ENCODE measurements at places on chromosomes 3 and 15.

DNA sequence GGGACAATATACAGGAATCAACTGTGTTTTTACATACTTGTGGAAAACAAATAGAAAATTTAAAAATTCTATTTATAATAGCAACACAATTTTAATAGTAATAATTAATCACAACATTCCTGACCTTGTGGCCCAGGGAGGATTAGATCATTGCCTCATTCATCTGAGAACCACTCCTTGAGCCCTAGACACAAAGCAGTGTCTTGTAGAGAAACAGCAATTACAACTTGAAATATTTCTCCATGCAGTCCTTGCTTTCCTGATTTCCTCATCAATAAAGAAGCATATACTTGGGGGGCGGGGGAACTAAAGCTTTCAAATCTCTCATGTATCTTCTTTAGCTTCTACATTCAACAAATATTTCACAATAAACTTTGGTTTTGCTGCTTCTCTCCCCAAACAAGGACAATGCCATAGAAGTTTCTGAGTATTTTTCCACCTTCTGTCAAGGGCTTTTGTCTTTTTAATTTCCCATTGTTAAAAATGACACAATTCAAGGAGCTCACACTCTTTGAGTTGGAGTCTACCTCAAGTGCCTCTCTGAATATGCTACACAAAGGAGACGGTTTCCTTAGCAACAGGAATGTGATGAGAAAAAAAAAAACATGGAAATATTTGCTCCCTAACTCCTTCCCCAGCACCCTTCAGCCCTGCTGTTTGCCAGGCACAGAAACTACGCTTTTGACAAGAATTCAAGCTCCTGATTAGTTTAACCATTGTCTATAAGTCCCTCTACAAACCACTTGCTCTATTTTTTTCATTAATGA, 118.8 kb downstream of the ARPP21 start:
- no peak for DNase-seq

GRCh38 chr3:170429050-170429449, 10.4 kb downstream of the CLDN11 start:
- DNase-seq: no peak

GRCh38 chr3:48478626-48479555, 25.1 kb downstream of the SHISA5 start:
- DNase-seq: no peak

DNA sequence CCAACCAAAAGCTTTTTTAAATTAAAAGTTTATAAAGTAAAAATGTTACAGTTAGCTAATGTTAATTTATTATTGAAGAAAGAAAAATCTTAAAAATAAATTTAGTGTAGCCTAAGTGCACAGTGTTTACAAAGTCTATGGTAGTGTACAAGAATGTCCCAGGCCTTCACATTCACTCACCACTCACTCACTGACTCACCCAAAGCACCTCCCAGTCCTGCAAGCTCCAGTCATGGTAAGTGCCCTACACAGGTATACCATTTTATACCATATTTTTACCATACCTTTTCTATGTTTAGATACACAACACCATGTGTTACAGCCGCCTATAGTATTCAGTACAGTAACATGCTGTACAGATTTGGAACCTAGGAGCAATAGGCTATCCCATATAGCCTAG, 29.1 kb downstream of the SSR3 start:
- no peak for DNase-seq

- DNase-seq: no peak
Observed at GRCh38 chr15:82873000-82873680, 63.7 kb downstream of the WHAMM start.

- DNase-seq: no peak
Observed at GRCh38 chr15:75551091-75551490, 28.0 kb downstream of the PTPN9 start.

DNA sequence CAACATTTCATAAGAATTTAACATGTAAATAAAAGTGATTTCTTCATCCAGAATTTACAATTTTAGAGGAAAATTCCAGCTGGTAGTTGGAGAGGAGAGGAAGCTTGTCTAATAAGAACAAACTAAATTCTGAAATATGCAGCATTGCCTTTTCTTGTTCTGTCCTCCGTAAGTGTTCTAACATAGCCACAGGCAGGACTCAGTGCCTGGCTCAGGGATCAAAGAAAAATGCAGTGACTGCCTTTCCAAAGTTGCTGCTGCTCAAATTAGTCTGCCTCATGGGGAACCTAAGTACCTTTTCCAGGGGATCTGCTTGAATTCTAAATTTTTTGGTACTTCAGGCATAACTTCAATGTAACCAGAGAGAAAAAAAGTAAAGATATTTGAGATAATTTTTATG, 713.0 kb upstream of the CADM2 start:
- no peak for DNase-seq

GRCh38 chr15:32649342-32649741, 7.8 kb downstream of the SCG5 start:
- no peak for DNase-seq

DNA sequence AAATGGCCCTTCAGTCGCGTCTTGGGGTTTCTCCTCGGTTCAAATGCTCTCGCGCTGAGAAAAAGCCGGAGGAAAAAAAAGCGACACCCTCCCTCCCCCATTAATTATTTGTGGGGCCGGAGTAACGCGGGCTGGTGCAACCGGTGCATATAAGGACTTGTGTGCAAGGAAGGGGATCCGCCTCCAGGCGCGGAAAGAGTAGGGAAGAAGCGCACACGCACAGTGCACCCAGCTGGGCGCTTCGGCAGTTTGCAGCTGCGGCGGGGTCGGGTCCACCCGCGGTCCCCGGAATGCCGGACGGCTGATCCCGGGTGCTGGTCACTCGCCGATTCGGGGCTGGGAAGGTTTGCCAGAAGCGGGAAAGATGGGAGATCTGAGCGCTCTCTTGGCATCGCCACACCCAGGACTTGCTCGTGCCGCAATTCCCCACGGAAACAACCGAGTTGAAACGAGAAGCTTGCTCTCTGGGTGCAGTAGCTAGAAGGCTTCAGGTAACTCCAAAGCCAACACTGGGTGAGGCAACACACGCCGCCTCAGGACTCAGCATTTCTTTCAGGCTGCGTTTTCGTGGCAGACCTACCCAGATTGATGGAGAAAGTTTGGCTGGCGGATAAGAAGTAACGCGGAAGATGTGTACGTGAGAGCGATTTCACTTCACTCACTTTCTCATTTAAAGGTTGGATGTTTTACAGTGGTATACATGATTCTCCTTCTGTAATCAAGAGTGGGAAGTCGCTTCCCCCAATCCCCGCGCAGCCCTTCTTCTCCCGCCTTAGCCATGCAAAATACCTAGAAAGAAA, 720 bp upstream of the TNIK start:
- no peak for DNase-seq

DNA sequence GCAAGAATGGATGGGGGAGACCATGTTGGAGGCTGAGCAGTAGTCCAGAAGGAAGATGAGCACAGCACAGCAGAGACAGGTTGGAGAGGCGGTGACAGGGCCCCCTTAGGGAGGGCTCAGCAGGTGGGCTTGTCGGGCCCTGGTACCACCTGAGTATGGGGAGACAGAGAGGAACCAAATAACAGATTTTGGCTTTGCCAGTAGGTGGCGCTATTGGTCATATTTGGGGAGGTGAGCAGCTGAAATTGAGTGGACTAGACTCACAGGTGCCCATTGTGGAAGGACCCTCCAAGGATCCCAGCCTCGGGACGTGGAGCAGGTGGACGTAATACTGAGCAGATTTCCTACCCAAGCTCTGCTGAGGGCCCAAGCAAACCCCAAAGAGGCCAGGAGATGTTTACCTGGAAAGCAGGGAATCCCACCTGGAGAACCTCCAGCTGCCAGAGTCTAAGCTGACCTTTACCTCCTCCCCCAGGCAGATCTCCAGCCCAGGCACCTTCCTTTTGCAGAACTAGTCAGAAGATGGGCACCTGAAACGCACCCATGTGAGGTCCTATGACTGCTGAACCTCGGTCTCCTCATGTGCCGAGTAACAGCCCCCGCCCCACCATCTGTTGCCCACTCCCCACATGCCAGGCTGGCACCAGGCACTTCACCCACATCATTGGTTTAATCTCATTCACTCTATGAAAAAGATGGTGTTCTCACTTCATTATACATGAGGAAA, 24.6 kb upstream of the CORO2B start:
- DNase-seq: no peak

DNA sequence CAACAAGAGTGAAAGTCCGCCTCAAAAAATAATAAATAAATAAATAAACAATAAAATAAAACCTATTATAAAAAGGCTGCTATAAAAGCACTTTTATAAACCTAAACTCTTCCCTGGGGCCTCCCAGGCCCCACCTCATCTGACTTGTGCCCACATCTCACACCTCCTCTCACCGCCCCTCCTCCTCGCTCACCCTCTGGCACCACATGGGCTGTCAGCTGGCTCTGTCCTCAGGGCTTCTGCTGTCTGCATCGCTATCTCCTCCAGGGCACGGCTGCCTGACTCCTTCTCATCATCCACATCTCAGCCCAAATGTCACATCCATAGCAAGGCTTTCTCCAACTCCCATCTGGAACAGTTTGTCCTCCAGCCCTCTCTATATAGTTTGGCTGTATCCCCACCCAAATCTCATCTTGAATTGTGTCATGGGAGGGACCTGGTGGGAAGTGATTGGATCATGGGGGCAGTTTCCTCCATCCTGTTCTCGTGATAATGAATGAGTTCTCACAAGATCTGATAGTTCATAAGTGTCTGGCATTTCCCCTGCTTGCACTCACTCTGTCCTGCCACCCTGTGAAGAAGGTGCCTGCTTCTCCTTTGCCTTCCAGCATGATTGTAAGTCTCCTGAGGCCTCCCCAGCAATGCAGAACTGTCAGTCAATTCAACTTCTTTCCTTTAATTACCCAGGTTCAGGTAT, 8.8 kb upstream of the SH3BP5 start:
- no peak for DNase-seq

- DNase-seq: no peak
Observed at GRCh38 chr3:54955496-54955895, 27.6 kb upstream of the LRTM1 start.

- DNase-seq: no peak
Observed at GRCh38 chr15:101464256-101464998, 25.1 kb downstream of the PCSK6 start.

DNA sequence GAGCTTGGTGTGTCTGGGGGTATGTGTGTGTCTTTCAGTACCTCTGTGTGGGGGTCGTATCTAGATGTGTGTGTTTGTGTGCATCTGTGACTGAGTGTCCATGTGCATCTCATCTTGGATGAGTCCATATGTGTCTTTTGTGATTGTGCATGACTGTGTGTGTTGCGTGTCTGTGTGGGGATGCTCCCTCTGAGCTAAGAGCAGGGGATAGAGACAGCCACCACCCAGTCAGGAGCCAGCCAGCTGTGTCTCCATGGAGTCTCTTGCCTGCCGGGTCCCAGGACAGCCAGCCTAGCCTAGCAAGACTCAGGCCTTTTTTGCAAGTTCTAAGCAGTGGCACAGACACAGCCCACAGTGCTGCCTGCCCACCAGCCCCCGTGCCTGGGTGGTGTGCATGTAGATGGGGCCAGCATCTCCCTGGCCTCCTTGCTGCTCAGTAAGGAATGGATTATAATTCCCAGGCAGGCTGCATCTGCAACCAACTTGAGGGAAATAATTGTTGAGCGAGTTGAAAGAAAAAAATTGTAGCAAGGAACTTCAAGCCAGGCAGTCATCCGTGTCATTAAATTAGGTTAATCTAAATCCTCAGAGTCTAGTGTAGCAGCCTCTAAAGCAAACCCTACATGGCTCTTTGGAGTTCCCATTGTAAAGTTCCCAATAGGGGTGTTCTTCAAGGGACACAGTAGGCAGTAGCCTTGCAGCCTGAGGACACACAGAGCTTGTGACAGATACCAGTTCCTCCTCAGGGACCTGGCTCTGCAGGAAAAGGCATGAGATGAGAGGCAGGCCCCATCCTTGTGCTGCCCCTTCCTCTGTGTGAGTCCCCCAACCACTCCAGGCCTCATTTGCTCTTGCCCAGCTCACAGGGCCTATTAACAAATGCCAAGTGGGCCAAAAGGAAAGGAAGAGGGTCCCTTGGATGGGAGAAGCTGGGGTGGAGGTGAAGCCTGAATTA, 35.9 kb upstream of the MRPS22 start:
- DNase-seq: no peak

DNA sequence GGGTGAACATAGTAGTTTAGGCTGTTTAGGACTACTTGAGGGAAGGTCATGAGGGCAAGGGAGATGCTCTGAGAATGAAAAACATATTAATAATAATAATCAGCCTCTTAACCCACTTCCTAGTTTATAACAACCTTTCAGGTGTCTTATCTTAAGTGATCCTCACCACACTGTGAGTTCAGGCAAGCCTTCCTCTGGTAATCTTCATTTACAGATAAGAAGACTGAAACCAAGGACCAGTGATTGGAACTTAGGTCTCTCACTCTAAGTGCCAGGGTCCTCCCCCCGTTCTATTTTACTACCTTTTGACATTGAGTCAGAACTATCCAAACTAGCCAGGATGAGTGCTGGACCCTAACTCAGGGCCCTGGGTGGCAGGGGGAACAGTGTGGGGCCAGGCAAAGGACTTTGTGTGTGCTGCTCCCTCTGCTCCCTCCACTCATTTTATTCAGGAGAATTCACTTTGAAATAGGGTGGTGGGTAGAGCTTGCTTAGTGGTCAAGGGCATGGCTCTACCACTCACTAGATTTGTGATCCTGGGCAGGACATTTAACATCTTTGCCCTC, 5.7 kb downstream of the NUTM1 start:
- DNase-seq: no peak

Measured in smooth muscle cell of the brain vasculature (primary cell).